HS-27A (cell line): ENCODE measurements at places on chromosomes 3 and 15.

- DNase-seq: peak; percentile 95
Measured at GRCh38 chr3:8629151-8630021, 15.2 kb downstream of the SSUH2 start.

DNA sequence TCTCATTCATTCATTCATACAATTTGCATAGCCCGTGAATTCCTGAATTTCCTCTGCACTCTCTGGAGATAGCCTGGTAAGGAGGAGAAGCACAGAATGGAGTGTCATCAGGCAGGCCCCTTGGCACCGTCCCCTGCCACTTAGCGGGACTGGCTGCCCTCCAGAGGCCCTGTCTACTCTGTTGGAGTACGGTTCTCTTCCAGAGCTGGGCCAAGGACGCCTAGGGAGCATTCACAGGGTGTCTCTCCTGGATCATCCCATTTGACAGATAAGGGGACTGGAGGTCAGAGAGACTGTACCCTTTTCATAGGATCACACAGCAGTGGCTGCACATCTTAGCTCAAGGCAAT, 48.0 kb downstream of the PTH1R start:
- no peak for DNase-seq

DNA sequence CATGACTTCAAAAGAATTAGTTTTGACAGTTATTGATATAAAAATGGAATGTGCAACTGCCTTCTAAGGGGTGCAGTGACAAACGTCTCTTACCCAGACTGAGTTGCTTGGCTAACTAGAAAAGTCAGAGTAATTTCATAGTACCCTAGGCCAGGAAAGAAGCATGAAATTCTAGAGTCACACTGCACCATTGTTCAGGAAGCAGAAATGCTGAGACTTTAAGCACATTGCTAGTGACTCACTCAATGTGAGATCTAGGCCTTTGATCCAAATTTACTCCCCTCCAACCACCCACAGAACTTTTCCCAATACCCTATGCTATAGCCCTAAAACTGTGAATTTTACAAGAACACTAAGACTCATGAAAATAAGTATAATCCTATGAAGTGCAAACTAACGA, 110.8 kb downstream of the DUT start:
- no peak for DNase-seq

GRCh38 chr3:127822041-127822681, at the start of gene MGLL:
TSS of gene MGLL (minus strand) at chr3:127822515. CDS start at chr3:127822318, 197 bp downstream.
- DNase-seq: no peak

- no peak for DNase-seq
Measured at GRCh38 chr3:54176106-54176505, 53.8 kb downstream of the CACNA2D3 start.

GRCh38 chr3:152638707-152639450, 196.1 kb upstream of the P2RY1 start:
- DNase-seq: no peak

GRCh38 chr15:89244574-89244903, 760 bp downstream of the FANCI start:
- DNase-seq: peak; percentile 29

DNA sequence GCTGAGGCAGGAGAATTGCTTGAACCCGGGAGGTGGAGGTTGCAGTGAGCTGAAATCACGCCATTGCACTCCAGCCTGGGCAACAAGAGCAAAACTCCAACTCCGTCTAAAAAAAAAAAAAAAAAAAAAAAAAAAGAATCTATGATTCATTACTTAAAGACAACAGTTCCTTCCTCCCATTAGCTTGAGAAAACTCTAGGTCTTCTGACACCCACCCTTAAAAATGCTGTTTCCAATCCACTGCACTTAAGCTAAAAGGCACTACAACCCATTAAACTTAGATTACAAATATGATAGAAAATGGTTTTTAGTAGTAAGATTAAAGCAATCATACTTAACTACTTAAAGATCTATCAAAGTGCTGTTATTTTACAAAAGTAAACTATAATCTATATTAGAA, 40.0 kb upstream of the BHLHE40 start:
- DNase-seq: no peak

- no peak for DNase-seq
Measured at GRCh38 chr15:57675481-57676181, 30.9 kb upstream of the POLR2M start.

DNA sequence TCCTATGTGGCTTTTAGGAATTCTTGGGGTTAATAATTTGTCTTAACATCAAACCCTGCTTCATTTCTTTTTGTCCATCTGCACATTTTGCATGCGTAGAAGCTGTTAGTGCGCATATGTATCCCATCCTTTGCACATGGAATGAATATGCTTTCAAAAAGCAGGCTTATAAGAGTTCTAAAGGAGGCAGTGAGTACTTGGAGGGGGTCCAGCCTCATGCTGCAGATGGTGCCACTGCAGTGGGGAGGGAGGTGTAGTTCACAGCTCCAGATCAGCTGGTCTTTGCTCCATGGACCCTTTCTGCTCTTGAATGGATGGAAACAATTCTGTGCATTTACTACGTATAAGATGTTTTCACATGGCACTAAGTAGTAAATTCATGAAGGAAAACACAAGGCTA, 20.7 kb upstream of the SSR3 start:
- no peak for DNase-seq

- DNase-seq: no peak
Measured at GRCh38 chr3:51938780-51939425, 2.8 kb downstream of the RRP9 start.

- no peak for DNase-seq
Measured at GRCh38 chr15:88428805-88429605, 38.2 kb downstream of the MRPL46 start.

- DNase-seq: no peak
Measured at GRCh38 chr3:11475324-11475723, 168.4 kb downstream of the VGLL4 start.

- no peak for DNase-seq
Measured at GRCh38 chr3:169245631-169246030, 417.9 kb downstream of the MECOM start.

DNA sequence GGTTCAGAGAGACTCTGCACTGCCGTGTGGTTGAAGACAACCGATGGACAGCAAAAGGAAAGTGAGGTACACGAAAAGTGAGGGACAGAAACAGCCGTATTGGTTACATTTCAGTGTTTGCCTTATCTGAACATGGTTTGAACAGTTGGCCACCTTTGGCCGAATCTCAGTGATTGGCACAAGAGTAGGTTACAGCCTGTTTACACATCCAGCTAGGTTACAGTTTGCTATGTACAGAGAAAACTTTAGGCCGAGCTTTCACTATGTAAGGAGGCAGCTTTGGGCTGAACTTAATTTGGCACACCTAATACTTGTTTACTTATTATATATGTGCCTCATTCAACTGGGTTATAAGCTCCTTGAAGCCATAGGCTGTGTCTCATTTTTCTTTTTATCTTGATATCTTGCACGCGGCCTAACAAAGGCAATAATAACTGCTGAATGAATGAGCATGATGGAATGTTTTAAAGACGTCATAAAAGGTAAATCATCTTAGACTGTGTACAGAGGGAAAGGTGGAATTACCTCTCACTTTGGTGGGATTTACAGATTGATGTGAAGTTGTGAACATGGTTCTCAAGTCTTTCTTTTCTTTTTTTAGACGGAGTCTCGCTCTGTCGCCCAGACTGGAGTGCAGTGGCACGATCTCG, 17.2 kb upstream of the GREM1 start:
- DNase-seq: no peak
